Left colon (tissue), 2 donors: ENCODE measurements at places on chromosomes 6 and 20.

GRCh38 chr20:59340201-59340885, 39.9 kb downstream of the EDN3 start:
- no peak for DNase-seq

DNA sequence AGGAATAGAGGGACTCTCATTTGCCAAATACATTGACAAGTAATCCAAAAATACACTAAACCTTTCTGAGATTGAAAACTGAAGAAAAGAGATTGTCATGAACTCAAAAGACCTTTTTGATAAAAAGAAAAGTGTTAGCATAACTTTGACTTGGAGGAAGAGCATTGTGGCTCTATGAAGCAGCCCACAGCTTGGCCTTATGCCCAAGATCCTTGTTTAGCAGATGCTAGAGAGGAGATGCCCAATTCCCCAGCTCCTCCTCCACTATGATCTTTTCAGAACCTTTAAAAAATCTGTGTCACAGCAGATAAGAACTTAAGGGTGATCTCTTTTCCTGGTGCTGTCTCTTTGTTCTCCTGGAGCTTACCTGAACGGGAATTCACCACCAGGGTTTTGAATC, 35.8 kb upstream of the IGF2R start:
- DNase-seq, result no peak

- DNase-seq, result no peak
Observed at GRCh38 chr6:37460805-37461204, 27.8 kb downstream of the CMTR1 start.

DNA sequence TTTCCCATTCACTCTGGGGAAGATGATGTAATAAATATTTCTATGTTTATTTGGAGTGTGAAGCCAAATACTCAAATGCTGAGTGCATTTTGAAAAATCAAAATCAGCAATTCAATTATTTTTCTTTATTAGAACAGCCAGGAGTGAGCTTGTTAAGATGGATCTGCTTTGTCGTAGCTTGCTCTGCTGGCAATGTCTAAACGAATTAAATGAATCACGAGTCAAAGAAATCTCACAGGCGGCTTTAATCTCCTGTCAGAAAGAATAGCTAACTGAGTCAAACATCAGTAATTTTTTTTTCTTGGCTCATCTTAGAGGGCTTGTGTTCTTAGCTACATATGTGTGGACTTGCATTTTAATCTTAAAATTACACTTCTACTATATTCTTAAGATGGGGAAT, 100.2 kb upstream of the HMGN3 start:
- DNase-seq, result no peak

DNA sequence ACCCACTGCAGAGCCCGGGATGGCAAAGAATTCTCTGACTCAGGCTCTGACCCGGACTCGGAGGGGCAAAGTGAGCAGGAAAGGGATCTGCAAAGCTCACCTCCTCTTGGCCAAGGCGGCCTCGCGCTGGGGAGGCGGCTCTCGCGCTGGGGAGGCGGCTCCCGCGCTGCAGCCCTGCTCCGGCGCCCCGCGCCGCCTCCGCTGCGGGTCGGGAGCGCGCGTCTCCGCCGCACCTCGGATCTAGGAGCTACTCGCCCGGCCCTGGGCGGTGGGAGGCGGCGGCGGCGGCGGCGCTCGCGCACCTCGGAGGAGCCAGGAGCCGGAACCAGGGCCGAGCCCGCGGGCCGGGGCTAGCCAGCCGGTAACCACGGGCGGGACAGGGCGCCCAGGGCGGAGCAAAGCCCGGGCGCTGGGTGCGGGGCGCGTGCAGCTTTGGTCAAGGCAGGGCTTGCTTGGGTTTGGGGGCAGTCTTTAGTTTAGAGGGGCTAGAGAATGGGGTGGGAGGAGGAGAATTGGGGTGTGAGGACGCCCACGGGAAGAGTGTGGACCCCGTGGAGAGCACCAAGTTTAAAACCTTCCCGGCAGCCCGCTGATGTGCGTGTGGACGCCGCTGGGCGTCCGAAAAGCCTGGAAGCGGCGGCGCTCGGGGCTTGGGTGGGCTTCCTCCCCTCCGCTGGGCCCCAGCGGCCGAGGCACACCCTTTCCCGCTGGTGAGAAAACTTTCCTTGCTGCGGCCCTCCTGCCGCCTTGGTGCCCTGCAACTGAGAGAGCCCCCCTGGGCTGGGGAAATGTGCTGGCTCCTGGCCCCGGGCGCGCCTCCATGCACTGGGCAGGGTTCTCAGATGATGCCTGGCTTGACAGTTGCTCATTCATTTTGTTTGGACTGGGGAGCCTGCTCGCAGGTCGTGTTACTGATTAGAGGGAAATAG, at the start of gene MRAP2:
MRAP2 (plus strand) TSS at position 250 of the 929 bp plus-strand sequence. CDS start 21,547 bp downstream, outside the sequence.
- DNase-seq, result peak; percentile 32

DNA sequence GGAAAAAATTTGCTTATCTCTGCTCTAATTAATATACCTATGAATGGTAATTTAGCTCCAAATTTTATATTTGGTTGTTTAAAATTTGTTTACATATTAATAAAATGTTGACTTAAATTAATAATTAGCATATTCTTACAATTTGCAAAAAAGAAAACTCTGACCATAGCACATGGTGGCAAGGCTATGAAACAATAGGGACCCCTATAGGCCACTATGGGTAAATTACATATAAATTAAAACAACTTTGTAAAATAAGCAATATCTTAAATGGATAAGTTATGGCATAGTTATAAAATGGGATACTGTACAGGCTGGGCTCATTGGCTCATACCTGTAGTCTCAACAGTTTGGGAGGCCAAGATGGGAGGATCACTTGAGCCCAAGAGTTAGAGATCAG, 76.0 kb downstream of the MKKS start:
- no peak for DNase-seq

- no peak for DNase-seq
Observed at GRCh38 chr6:107019047-107019446, 9.0 kb upstream of the MTRES1 start.

DNA sequence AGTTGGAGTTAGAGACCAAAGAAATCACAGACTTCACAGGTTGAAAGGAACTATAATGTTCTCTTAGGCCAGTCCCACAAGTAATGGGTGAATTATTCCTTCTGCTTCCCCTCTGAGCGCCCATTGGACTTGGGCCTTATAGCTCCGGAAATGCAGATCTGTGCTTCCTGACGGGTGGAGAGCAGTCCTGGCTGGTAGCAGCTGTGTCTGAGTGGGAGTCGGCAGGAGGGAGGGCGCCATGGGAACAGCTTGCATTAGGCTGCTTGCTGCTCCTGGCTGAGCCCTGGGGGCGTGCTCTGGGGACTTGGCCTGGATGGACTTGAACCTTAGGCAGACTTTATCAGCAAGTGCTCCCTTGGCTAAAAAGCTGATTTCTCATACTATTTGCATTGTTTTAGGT, 18.4 kb upstream of the NUP153 start:
- DNase-seq, result peak; percentile 40

DNA sequence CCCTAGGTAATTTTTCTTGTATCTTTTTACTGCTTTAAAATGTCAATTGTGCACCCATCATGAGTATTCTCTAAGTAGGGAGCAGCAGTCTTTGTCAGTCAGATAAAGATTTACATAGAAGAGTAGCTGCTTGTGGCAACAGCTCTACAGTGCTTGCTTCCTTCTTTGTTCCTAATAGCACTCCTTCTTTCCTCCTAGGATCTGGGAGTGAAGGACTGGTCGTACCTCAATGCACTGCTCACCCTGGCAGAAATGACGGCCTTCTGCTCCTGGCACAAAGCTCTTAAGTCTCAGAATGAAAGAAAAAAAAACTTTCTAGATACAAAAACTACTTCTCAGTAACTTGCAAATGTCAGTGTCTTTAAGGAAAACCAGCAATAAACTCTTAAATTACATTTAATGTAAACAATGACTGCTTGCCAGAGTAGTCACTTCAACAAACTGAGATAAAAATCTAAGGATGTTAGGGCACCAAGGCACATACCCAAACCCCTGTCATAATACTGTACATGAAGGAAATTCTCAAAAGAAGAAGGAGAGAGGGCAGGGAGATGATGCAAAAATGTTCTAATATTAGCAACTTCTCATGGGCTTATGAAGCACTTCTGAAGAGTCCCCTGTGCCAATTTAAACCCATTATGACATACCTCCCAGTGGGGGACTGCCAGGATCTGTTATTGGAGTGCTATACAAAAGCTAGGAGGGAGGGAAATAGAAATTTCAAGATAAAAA, 34.0 kb downstream of the NCOA6 start:
- DNase-seq, result no peak

DNA sequence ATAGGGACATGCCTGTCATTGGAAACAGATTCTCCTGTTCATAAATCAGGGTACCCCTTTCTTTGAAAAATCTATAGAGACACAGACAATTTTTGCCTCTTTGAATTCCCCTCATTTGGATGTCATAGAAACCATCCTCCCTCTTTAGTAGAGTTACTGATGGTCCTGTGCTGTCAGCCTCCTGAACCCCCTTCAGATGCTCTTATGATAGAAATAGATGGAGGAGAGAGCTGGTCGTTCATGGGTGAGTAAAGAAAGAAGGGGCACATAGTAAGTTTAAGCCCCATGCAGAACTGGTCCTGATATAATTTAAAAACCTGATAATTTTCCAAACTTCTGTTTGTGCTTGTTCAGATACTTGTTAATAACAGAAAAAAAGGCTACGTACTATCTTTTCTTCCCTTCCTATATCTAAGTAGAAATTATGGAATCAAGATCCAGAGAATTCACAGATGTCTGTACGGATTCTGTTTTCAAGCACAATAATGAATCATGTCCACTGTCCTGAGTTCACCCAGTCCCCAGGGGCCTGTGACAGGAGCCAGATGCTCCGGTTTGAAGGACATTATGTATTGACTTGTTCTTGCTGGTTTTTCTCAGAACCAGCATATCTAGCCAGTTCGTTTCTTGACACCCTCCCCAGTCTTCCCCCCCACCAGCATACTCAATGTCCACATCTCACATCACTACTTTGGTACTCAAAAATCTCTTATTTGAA, 78.1 kb downstream of the NCOA7 start:
- no peak for DNase-seq

GRCh38 chr6:18055714-18056382, 66.6 kb downstream of the NHLRC1 start:
- DNase-seq, result no peak

DNA sequence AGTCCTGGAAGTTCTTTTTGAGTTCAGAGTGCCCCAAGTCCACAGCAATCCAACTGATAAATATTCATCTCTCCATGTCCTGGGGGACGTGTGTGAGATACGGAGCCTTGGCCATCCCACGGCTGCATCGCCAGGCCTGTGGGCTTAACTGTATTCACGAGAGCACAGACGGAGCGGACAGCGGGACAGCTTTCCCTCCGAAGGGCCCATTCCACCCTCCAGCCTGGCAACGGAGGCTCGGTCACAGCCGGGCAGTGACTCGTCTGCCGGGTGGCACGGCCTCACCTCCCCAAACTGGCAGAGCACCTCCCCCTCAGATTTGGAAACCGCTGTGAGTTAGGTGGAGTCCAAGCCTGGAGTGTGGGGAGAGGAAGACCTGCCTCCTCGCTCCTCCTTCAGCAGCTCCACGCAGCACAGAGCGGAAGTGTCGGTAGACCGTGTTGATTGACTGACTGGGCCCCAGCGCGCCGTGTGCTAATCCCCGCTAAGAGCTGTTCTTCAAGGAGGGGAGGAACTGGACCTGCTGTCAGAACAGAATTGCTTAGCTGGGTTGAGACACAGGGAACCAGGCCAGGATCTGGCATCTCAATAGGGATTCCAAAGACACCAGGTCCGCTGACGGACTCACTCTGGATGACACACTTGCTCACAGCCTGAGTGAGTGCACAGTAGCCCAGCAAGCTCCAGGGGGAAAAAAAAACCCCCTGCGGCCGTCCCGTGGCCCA, 10.9 kb downstream of the FOXF2 start:
- DNase-seq, result no peak

- no peak for DNase-seq
Observed at GRCh38 chr6:75852721-75853120, 103.7 kb downstream of the MYO6 start.

DNA sequence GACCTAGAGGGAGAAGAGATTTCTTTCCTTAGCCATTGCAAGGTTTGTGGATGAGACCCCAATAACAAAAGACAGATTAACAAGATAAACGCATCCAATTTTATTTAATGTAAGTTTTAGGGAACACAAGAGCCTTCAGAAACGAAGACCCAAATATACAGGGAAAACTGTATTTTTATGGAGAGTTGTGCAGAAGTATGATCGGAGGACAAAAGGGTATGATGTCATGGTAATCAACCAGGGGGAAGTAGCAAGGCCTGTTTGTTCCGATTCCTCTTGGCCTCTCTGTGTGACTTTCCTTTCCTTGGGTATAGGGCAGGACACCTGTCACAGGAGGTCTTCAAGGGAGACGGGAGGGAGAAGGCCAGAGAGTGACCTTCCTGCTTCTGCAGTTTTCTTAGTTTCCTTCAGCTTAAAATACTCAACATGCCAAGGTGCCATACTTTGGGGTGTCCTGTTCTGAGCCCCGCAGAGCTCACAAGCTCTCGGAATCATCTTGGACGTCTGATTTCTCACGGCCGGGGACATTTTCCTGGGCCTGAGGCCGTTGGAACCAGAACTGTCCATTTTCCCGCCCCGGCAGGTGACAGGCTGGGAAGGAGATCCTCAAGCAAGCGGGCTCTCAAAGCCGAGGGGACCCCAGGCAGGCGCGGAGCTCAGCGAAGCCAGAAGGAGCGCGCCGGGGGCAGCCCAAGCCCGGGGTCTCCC, 21.7 kb downstream of the TMC2 start:
- no peak for DNase-seq

DNA sequence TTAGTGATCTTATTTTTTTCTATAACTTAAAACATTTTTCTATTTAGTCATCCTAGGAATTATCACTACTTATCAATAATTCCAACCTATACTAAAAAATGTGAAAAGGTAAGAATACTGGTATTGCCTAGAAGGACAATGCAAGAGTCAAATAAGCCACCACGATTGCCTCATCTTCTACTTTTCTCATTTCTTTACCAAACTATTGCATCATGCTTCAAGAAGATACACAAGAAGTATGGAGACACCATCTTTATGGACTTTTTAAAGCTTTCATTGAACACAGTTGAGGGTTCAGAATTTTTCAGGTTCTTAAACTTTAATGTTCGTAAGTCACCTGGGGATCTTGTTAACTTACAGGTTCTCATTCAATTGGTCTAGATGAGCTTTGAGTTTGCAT, 25.9 kb downstream of the ELOVL2 start:
- no peak for DNase-seq

DNA sequence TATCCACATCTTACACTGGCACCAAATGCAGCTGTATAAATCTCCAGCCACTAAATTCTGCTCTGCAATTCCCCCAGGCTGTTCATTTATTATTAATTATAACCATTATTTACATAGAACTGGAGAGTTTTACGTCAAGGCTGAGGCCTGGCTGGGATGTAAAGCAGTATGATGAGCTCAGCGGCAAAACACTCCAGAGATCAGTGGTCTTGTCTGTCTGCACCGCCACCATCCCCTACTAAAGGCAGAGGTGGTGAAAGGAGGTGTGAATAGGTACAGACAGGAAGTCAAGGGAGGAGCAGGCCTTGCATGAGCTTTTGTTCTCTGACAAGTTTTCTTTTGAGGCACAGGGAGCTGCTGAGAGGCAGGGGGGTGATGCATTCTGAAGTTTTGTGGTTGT, 159.9 kb upstream of the PCSK2 start:
- DNase-seq, result no peak

DNA sequence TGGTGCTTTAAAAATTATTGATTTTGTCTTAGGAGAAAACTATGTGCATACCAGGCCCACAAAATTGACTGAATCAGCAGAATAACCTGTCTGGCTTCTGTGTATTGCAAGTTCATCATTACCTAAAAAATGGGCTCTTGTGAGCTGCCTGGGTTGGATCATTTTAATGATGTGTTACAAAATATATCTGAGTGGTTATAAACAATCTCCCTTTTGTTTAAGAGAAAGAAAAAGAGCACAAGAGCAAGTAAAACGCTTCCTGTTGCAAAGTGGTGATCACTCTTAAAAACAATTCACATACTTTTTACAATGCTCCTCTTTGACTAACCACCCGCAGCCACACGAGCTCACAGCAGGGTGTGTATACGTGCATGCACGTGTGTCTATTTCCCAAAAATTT, 335.1 kb downstream of the HDGFL1 start:
- DNase-seq, result no peak
